ENCODE measurements at places on chromosomes 1 and 21.

DNA sequence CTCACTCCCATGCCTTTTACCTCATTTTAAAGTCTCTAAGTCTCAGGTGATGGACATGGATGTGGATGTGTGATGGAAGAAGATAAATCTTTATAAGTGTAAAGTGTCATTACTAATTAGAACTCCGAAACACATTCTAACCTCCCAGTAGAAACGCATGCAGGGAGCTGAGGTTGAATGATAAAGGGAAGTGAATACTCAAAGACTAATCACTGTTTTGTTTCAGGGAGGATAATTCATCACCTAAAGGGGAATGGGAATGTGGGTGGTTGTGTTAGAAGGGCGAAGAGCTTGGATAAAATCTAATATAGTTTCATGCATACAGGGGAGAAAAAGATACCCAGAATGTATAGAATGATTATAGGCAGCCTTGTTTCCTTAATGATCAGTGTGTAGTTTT lies 12.5 kb downstream of the NCAM2 start:
- DNase-seq = no peak

DNA sequence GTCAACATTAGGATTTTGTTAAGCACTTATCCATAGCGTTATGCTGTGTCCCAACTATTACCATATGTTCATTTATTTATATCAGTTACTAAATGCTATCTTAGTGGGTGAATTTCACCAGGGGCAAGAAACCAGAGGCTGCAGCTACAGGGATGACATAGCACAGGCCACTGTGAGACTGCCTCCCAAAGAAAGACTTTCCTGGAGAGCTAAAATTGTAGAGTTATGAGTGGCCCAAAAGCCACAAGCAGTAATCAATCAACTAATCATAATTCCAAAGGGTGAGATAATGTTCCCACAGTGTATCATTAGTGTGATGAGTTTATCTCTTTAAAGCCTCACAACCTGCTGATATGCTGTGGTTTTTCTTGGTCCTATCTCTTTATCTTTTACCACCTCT lies 3.8 kb upstream of the TGFB2 start:
- no peak for DNase-seq

DNA sequence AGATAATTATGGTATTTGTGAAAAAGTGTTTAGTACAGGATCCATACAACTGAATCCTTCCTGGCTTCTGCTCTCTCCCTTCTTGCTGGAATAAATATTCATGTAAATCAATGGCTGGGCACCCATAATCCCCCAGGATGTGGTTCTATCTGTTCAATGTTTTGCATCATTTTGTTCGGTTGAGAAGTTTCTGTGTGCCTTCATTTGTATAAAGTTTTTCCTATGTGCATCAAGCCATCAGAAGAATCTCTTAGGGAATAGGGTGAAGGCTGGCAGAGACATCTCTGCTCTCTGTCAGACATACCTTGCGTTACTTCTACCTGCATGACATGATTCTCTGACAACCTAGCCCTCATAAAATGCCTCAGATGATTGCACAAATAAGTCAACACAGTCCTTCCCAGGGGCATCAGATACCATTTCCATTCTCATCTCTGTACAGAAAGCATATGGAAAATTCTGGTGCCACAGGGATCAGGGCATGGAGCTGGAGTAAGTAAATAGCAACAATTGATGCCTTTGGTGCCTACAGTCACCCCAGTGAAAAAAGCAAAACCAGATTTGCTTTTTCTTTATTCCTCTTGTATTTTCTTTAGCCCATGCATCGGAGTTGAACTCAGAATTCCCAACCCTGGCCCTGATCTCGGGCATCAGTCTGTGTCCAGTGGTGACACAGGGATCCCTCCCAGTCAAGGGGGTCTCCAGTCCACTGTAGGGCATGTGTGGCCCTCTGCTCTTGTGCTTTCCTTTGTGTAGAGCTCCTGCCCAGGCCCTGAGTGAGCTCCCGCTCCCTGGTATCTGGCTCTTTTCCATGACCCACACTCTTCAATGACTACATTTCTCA lies 39.7 kb upstream of the ATP1A1 start:
- DNase-seq = no peak

DNA sequence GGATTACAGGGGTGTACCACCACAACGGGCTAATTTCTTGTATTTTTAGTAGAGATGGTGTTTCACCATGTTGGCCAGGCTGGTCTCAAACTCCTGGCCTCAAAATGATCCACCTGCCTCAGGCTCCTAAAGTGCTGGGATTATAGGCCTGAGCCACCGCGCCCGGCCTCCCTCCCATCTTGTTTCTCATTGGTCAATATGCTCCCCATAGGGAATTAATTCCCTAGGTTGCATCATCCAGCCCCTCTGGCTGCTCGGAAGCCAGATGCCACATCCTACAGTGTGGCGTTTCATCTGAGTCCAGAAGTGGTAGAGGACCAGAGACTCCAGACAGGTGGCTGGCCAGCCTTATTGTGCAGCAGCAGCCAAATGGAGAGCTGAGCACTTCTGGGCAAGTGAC lies 11.5 kb upstream of the VASH2 start:
- DNase-seq = no peak

DNA sequence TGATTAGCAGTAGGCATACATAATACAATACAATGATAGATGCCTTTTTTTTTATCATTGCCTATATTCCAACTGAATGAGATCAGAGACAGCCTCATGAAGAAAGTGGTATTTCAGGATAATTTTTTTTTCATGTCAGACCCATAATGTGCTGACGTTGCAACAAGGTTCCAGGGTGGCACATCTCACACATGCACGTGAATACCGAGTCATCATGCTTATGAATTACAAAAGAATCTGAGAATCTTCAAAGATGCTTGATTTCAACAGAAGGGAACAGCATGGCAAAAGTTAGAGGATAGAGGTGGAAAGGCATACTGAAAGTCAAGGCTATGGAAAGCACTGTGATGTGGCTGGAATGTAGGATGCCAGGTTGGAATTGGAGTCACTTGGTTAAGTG lies 5.0 kb upstream of the RNF11 start:
- DNase-seq = no peak
